ENCODE measurements at places on chromosomes 2 and 18.

GRCh38 chr2:218216336-218216673, 684 bp upstream of the ARPC2 start:
- no peak for DNase-seq

GRCh38 chr2:182302174-182302573, 124.7 kb downstream of the PDE1A start:
- no peak for DNase-seq

- DNase-seq: no peak
Measured at GRCh38 chr2:208929894-208930427, 493.9 kb upstream of the MAP2 start.

DNA sequence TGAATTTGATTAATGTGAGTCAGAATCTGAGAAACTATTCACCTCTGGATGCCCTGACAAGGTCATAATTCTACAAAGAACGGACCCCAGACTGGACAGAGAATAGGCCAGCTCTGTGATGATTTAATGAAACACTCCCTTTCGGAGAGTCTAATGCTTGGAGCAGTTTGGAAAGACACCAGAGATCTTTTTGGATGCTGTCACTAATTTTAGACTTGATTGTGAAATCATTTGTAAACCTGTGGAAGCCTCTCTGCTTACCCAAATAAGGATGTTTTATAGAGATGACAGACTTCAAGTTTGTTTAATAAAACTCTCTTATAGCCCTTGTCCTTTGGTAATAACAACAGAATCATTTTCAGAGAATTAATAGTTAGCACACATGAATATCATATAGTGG, 83.5 kb downstream of the MYL12B start:
- no peak for DNase-seq

GRCh38 chr18:3130344-3130743, 89.4 kb downstream of the MYOM1 start:
- no peak for DNase-seq

DNA sequence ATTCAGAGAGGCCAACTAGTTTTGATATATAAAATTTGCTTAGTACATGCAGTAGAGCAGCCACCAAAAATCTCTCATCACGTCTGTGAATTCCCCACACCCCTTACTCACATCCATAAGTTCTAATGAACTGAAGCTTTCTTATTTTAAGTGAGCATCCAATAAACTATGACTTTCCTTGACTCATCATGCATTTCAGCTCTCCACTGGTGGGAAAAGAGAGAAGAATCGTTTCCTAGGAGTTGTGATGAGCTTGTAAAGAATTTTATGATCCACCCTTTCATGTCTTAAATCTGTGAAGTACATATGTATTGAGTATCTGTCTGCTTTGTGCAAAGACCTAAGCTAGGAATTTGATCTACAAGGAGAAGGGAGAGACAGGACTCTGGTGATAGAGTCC, 428.6 kb downstream of the SETBP1 start:
- DNase-seq: no peak

DNA sequence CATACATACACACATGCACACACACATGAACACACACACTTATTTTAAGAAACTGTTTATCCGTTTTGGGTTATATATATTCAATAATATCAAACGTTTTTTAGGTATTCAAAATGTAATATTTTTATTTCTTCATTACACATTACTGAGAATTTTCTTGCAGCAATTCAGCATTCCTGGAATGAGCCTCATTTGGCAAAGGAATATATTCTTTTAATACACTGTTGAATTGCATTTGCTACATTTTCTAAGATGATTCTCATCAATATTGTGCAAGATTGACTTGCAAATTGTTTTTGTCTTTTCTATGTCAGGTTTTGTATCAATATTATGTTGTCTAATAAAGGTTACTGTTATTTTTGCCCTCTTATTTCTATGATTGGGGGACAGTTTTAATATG, 276.1 kb upstream of the CYP26B1 start:
- no peak for DNase-seq

DNA sequence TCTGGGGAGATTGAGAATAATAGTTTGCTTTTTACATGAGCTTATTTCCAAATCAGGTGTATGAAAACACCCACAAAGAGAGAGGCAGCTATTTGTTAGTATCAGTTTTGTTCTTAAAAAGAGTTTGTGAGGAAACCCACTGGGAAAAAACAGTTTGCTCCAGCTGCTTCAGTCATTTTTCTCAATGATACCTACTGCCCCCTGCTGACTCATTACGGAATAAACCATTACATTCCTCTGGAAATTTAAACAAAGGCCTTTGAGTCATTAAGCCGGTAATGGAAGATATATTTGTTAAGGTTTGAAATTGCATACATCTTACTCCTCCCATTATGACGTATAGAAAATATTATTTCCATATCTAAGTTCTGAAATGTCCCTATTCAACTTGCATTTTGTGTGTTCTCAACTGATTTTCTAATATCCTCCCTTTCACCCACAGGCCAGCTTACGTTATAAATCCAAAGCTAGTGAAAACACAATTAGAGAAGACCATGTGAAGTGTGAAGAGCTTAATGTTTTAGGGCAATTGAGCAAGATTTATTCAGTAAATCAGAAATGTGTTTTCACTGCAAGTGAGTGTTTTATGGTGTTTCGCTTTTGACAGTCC, 761.6 kb downstream of the DSC3 start:
- no peak for DNase-seq

DNA sequence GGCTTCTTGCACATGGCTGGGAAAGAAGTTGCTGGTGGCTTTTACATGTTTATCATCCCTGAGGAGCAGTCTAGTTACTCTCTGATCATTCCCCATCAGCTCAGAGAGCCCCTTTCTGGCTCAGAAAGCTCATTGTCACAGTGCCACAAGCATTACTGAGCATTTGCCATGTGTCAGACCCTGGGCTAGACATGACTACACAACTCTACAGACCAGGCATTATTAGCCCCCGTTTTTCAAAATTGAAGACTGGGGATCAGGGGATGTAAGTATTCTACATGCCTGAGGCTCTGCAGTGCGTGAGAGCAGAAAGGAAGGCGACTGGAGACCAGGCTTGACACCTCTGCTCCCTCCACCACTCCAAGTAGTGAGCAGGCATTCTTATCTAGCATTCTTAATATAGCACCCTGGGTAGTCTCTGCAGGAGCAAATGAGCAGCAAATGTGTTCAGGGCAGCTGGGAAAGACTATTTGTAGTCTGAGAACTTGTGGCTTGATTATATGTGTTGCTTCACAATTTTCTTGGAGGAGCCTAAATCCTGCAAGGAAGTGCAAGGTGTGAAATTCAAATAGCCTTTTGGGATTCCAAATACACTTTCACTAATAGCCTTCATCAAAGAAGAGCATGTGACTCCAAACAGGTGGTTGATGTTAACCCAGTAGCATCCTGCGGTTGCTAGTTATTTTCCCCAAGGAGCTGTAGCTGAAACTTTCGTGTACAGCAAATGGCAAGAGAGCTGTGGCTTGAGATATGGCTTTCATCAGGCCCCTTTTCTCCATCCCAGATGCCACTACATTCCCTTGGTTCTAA, 143.2 kb downstream of the DDX1 start:
- DNase-seq: no peak

DNA sequence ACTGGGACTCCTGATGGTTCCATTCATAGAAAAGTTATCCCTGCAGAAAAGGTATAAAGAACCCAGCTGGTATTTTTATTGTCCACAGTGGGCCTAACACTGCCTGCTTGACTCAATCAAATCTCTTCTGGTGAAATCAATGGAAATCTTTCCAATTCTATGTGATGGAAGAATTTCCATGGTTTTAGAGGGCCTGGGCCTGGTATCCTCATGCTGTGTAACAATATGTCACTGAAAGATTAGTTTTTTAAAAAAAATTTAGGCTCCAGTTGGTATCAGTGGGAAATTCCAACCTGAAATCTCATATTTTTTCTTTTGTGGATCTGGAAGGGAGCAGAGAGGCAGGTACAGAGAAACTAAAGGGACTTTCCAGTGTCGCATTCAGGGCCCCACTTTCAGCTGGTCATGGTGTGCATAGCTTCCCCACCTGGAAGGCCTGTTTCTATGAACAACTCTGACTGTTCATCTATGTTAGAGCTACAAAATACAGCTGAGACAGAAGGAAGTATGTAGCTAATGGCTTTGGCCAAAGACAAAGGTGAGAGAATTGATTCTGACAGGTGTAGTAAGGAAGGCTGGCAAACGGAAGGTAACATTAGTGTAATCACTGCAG, 20.9 kb downstream of the NEB start:
- no peak for DNase-seq

DNA sequence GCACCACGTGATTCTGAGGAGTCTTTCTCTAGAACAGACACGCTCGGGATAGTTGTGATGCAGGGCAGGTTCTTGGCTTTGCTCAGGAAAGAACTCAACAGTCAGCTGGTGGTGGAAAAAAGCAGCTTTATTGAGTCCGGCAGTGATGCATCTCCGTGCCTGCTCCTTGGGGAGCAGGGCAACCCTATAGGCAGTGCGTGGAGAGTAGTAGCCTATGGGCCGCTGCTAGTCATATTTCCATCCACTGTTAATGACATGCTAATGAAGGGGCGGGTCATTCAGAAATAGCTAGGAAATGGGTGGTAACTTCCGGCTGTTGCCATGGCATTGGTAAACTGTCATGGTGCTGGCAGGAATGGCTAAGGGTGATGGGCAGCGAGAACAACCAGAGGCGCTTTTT, 11.6 kb upstream of the ACKR3 start:
- DNase-seq: no peak

DNA sequence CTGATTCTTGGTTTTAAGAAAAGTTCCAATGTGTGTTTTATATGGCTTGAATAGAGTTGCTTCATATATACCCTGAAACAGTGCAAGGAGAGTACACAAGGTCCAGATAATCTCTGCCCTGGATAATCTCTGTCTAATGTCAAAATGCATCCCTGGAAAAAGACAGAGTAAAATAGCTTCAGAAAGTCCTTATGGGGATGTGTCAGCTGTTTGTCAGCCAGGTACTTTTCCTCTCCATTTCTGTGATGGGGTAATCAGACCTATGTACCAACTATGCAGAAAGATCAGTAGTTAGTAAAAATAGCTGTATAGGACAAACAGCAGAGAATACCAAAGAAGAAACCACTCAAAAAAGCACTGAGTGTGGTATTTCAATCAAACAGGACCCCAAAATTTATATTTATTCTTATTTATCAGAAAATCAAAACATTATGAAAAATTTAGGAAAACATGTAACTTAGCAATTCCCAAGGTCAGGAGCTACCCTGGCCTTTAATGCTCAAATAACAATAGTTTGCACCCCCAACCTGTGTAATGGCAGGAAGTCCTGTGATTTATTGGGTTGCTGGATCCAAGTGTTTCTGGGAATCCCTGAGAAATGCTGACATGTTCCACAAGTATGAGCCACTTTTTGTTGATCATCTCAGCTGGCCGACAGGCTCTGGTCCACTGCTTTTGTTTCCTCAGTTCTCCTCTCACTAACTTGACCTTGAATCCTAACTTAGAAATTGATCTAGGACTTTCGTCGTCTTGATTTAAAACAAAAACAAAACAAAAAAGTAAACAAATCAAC, 69.6 kb downstream of the MDH1 start:
- DNase-seq: no peak

GRCh38 chr2:33042265-33042664, 95.5 kb downstream of the LTBP1 start:
- no peak for DNase-seq

DNA sequence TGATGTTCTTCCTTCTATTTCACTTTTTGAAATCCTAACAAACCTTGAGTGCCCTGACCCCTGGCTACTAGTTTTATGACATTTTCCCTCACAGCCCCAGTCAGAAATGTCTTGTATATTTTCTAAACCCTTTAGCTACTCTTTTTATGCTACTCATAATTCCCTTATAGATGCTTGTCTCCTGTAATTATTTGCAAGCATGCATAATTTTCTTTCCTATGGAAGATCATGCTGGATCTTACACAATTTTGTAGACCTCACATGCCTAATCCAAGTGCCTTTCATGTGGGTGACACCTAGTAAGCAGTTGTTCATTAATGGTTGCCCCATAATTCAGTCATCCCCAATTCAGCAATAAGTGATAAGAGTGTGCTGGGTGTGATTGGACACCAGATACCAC, 6.9 kb downstream of the GPD2 start:
- DNase-seq: no peak

GRCh38 chr2:237698358-237698694, 70.9 kb downstream of the LRRFIP1 start:
- DNase-seq: no peak

DNA sequence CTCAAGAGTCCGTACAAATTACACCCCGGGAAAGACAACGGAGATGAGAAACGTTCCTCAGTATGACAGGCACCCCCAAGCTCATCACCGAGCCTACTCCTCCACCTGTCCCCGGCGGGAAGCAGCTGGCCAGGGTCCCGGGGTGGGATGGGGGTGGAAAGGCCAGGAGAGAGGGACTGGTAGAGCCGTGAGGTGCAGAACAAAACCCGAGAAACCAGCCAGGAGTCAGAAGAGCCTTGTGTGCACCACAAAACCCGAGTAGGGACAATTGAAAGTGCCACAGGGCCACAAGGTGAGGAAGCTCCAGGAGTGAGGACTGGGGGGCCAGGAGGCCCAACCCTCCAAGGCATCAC, 75.5 kb upstream of the SALL3 start:
- no peak for DNase-seq

- no peak for DNase-seq
Measured at GRCh38 chr2:177287814-177288213, 23.3 kb upstream of the NFE2L2 start.

GRCh38 chr18:36424741-36425142, 127.2 kb downstream of the FHOD3 start:
- no peak for DNase-seq

- no peak for DNase-seq
Measured at GRCh38 chr2:218858671-218859555, 692 bp upstream of the WNT6 start.

DNA sequence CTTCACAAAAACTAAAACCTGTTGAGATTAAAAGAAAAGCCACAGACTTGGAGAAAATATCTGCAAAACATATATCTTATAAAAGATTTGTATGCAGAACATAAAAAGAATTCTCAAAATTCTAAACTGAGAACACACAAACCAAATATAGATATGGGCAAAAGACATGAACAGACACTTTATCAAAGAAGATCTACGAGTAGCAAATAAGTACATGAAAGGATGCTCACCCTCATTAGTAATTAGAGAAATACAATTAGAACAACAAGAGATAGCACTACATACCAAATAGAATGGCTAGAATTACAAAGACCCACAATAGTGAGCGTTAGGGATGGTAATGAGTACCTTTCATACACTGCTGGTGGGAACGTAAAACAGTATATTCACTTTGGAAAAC, 63.9 kb upstream of the ZNF397 start:
- no peak for DNase-seq

GRCh38 chr2:36487947-36488346, 110.0 kb downstream of the FEZ2 start:
- no peak for DNase-seq

DNA sequence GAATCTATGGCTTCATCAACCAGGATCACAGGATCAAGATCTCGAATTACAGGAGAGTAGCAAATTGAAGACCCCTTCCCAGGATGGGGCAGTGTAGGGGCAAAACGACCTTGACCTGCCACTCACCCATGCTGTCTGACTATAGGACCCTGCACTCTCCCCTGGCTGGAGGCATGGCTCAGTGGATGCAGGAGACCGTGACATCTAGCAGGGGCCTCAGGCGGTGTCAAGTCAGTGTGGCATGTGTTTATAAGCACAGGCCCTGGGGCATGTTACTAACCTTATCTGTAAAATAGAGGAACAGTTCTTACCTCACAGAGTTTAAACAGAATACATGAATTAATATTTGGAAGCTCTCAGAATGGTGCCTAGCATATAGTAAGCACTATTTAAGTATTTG, 3.5 kb downstream of the HAAO start:
- DNase-seq: no peak

Data from frontal cortex (tissue), 4 donors.